ENCODE measurements at places on chromosomes 5 and 9. TPM values are rescaled to one million over a fixed set of nuclear protein-coding genes. Genes with fewer than 3 reads are reported as not detected.

The EEIG1 gene
- 72.2 TPM for total RNA-seq

- no peak overlapping the region for H3K4me3 ChIP-seq
- H3K36me3 ChIP-seq, result no peaks in the 10 kb centered on the region
- DNase-seq, result no peak
- no peak overlapping the region for H3K27ac ChIP-seq
Measured at GRCh38 chr5:149279661-149280060, 8.0 kb downstream of the AFAP1L1 start.

DNA sequence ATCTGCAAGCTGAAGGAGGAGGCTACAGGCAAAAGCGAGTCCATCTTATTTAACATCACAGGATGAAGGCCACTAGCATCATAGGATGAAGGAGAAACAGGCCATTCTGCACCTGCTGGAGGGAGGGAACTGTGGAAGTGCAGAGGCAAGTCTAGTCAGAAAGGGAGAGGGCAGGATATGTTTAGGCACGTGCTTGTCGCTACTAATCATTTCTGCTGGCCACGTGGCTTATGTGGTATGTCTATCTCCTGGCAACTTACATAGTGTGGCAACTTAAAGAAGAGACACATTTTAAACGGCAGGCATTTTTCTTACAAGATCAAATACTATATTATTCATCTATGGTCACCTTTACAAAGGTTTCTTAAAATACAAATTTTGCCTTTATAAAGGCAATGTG lies 74.0 kb downstream of the GNAQ start:
- H3K27me3 ChIP-seq, result no peaks in the 10 kb centered on the region
- H3K36me3 ChIP-seq, result no peaks in the 10 kb centered on the region
- no peak for DNase-seq
- no peak overlapping the region for H3K4me3 ChIP-seq

The PCDHB16 gene
- 0.53 TPM for total RNA-seq

GRCh38 chr5:127813633-127814587 lies 110.7 kb downstream of the CCDC192 start:
- no peaks in the 10 kb centered on the region for H3K4me1 ChIP-seq
- H3K36me3 ChIP-seq, result no peaks in the 10 kb centered on the region
- no peak for DNase-seq
- no peak overlapping the region for H3K27ac ChIP-seq

The MINAR2 gene
- not detected for total RNA-seq

The SMIM27 gene
- 7.4 TPM for total RNA-seq

DNA sequence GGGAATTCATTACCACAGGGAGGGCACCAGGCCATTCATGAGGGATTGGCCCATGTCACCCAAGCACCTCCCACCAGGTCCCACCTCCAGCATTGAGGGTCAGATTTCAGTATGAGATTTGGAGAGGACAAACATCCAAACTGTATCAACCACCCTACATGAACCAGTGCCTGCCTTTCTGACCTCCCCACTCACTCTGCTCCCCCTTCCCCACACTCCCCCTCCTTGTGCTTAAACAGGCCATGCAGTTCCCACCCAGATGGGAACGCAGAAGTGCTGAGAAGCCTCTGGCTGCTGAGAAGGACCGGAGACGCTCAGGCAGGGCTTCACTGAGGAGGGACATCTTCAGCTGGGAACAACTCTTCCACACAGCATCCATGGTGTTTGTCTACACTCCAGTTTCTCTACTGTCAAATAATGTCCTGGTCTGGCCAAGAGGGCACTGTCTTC lies 30.0 kb upstream of the ADAMTS2 start:
- no peak overlapping the region for H3K27ac ChIP-seq
- no peak overlapping the region for H3K4me3 ChIP-seq
- no peak for DNase-seq
- H3K27me3 ChIP-seq, result no peaks in the 10 kb centered on the region
- H3K36me3 ChIP-seq, result no peaks in the 10 kb centered on the region
- no peaks in the 10 kb centered on the region for H3K4me1 ChIP-seq

GRCh38 chr5:171476701-171477100 lies 57.3 kb downstream of the FGF18 start:
- no peak for DNase-seq
- no peak overlapping the region for H3K4me3 ChIP-seq
- no peak overlapping the region for H3K27ac ChIP-seq
- H3K27me3 ChIP-seq, result no peaks in the 10 kb centered on the region

GRCh38 chr5:9324348-9325077 lies 221.4 kb downstream of the SEMA5A start:
- no peaks in the 10 kb centered on the region for H3K36me3 ChIP-seq
- no peaks in the 10 kb centered on the region for H3K4me1 ChIP-seq
- H3K4me3 ChIP-seq, result no peak overlapping the region
- H3K27ac ChIP-seq, result no peak overlapping the region

DNA sequence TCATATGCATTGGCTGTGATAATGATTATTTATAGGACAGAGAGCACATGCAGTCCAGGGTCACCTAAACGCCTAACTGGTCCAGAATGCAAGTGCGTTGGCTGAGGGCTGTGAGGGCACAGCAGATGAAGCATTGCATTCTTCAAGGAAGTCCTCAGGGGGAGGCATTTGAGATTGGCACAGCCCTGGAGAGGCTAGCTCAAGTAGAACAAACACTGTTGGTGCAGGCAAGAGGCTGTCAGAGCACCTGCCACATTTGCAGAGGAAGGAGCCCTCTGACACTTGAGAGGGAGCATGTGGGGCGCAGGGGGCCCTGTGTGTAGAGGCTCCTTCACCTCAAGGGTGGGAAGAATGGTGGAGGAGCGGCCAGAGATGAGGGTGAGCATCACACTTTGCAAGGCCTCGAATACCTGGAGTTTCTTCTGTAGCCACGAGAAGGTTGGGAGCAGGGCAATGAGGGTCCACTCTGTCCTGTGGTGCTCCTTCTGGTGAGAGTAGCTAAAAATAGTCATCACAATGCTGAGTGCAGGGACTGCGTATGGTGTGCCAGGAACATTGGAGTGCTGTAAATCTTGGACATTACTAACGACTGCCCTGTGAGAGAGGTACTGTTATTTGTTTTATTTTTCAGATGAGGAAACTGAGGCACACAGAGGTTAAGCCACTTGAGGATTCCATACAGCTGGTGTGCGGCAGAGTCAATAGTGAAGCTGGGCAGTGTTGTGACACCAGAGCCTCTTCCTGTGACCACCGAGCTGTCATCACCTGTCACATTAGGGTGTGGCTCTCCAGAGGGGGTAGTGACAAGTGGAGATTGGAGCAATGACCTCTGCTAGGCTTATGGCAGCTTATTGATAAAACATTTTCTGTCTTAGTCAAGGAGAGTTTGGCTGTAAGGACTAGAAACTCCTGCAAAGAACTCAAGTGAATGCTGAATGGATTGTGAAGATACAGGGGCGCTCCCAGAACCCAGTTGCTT lies 100.2 kb downstream of the PIP5K1B start:
- H3K36me3 ChIP-seq, result no peaks in the 10 kb centered on the region
- H3K4me3 ChIP-seq, result no peak overlapping the region
- DNase-seq, result no peak
- H3K4me1 ChIP-seq, result no peaks in the 10 kb centered on the region
- no peak overlapping the region for H3K27ac ChIP-seq

The RANBP3L gene
- total RNA-seq, result not detected

DNA sequence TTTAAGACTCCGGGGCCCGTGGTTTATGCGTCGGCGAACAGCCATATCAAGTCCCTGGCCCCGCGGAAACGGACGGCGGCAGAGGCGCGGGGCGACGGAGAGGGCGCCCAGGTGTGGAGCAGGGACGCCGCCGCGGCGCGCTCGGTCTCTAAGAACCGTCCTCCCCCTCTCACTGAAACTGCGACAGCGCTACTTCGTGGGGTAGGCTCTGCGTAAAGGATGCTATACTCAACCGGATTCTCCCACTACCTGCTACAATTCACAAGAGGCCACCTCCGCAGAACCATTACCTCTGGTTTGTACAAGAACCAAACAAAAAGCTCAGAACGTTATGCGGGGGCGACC lies 404 bp downstream of the MRNIP start:
- peak overlapping the region; percentile 77 for H3K4me3 ChIP-seq
- no peaks in the 10 kb centered on the region for H3K27me3 ChIP-seq
- H3K36me3 ChIP-seq, result peaks cover 4% of the 10 kb centered on the region
- peak overlapping the region; percentile 81 for H3K27ac ChIP-seq
- H3K4me1 ChIP-seq, result no peaks in the 10 kb centered on the region
- DNase-seq, result peak; percentile 49
